ENCODE measurements at places on chromosomes 1 and 21. TPM values are rescaled to one million over a fixed set of nuclear protein-coding genes. Genes with fewer than 3 reads are reported as not detected.

- no peak overlapping the region for H3K27ac ChIP-seq
- H3K4me1 ChIP-seq, result peaks cover 10% of the 10 kb centered on the region
- no peaks in the 10 kb centered on the region for H3K36me3 ChIP-seq
- H3K27me3 ChIP-seq, result no peaks in the 10 kb centered on the region
Measured at GRCh38 chr1:194342484-194343262, 1156.3 kb upstream of the B3GALT2 start.

- no peak overlapping the region for H3K27ac ChIP-seq
- H3K27me3 ChIP-seq, result no peaks in the 10 kb centered on the region
- DNase-seq, result no peak
- no peaks in the 10 kb centered on the region for H3K36me3 ChIP-seq
- no peaks in the 10 kb centered on the region for H3K4me1 ChIP-seq
Measured at GRCh38 chr1:223258751-223259198, 105.2 kb downstream of the SUSD4 start.

GRCh38 chr1:167510244-167510643 is 8.1 kb downstream of the CD247 start:
- H3K4me1 ChIP-seq, result peaks cover 84% of the 10 kb centered on the region
- H3K27me3 ChIP-seq, result no peaks in the 10 kb centered on the region
- peak; percentile 35 for DNase-seq
- H3K4me3 ChIP-seq, result peak overlapping the region; percentile 48
- peak overlapping the region; percentile 83 for H3K27ac ChIP-seq
- H3K36me3 ChIP-seq, result peaks cover 75% of the 10 kb centered on the region

DNA sequence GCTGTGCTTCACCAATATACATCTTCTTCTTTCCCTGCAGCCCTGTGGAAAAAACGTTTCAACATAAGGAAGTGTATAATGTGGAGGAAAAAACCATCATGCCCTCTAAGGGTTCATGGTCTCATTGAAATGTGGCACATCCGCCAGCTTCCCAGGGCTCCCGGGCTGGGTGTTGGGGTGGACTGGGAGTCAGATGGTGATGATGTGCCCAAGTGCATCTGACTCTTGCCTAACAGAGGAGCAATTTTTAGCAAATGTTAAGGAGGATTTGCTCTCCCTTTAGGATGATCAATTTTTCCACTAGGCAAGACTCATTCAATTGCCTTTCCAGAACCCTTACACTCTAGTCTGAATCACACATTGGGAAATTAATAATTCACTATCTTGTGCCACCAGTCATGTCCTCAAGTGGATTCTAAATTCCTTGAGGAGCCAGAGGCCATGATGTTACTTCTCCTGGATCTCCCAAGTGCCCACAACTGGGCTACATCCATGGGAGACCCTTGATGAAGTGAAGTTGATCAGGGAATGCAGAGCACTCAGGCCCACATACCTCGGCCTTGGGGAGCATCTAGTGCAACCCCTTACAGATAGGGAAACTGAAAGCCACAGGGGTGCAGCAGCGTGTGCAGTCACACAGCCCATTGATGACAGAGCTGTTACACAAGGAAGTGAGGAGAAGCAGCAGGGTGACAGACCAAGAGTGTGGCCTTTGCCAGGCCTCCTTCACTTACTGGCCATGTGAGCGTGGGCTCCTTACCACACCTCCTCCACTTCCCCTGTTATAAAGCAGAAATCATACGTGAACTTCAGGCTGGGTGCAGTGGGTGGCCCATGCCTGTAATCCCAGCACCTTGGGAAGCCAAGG is 100.0 kb upstream of the SLC44A3 start:
- peaks cover 2% of the 10 kb centered on the region for H3K27me3 ChIP-seq
- peak; percentile 35 for DNase-seq
- H3K36me3 ChIP-seq, result no peaks in the 10 kb centered on the region
- no peaks in the 10 kb centered on the region for H3K4me1 ChIP-seq
- H3K27ac ChIP-seq, result no peak overlapping the region

Gene TRIM46
- 6.9 TPM for total RNA-seq

Gene CD5L
- not detected for total RNA-seq

Gene PLOD1
- 11.9 TPM for total RNA-seq

Measured in activated CD4-positive, alpha-beta T cell treated with anti-CD3 and anti-CD28 coated beads for 36 hours (primary cell).